Ovary (tissue), 10 donors: ENCODE measurements at places on chromosomes 3 and 15. TPM values are rescaled to one million over a fixed set of nuclear protein-coding genes. Genes with fewer than 3 reads are reported as not detected.

The STX19 gene
- not detected for total RNA-seq

DNA sequence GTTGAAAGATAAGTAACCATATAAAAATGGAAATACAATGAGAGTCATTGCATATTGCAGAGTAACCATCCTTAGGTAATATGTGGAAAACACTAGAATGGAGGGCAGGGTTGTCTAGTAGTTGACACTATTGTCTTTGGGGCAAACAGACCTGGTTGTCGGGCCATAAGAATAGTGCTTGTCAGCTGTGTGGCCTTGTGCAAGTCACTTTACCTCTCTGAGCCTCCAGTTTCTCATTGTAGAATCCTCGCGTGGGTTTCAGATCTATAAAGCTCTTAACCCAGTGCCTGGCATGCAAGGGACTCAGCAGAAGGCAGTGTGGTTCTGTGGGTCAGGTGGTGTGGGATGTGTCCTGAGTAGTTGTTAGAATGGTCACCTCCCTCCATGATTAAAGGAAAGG, 32.0 kb downstream of the MRPS25 start:
- no peak for DNase-seq

- no peak for DNase-seq
Observed at GRCh38 chr15:51096976-51097375, 2.3 kb upstream of the TNFAIP8L3 start.

DNA sequence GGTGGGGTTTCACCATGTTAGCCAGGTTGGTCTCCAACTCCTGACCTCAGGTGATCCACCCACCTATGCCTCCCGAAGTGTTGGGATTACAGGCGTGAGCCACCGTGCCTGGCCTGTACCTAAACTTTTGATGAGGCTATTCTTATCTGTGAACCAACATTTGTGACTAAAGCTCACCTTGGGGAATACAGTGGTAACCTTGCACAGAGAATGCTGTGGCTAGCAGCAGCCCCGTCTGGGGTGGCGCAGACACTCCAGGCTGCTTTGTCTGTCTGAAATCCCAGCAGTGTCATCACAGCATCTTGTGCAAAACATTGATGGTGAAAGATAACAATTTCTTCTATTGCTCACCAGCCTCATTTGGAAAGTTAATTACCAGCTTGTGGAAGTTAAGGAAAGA, 58.9 kb downstream of the CMTM8 start:
- DNase-seq = no peak

- no peak for DNase-seq
Observed at GRCh38 chr15:80308002-80308401, 56.0 kb upstream of the CTXND1 start.

GRCh38 chr3:16439848-16440708, 73.4 kb downstream of the RFTN1 start:
- DNase-seq = no peak

DNA sequence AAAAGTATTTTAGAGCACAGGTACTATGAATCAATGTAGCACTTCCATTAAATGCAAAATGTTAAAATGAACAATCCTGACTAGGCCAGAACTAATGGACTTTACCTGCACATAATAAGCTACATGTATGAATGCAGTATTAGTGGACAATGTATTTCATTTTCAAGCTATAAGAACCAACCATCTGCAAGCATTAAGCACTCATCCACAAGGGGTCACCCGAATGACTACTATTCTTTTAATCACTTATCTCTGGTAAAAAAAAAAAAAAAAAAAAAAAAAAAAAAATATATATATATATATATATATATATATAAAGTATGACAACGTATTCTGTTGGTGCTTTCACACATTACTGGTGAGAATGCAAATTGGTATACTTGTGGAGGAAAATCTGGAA, 7.2 kb downstream of the HERC1 start:
- DNase-seq = no peak

The LRRIQ4 gene
- total RNA-seq = not detected

- no peak for DNase-seq
Observed at GRCh38 chr15:78913012-78913411, 31.8 kb downstream of the CTSH start.

DNA sequence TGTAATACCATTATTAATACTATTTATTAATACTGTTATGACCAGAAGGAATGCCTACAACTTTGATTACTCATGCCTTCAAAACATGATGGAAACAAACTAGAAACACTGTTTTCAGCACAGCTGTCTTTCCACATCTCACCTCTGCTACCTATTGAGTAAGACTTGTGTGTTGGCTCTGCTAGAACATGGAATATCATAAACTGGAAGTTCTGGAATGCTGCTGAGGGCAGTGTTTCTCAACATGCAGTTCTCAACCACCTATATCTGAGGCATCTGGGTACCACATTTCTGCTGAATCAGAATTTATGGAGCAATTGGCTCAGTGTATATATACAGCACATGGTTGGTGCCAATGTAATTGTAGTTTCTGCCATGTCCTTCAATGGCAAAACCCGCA, 392.1 kb downstream of the TUSC7 start:
- no peak for DNase-seq

GRCh38 chr3:84074767-84075166, 884.0 kb upstream of the CADM2 start:
- no peak for DNase-seq

The RTP1 gene
- total RNA-seq = not detected

DNA sequence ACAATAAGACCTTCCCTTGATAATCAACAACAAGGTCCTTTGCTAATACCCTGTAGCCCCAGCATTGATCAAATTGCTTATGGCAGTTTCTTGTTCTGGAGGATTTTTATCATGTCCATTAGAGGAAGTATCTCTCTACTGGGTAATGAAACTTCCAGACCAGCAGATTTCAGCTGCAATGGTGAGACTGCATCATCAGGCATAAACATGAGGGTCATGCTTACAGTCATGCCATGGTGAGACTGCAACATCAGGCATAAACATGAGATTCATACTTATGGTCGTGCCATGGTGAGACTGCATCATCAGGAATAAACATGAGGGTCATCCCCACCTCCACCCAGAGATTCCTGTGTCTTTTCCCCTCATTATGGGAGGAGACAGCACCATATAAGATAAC, 129.0 kb upstream of the LIPC start:
- no peak for DNase-seq

GRCh38 chr3:177109688-177110330, 87.5 kb downstream of the TBL1XR1 start:
- no peak for DNase-seq

The ABI3BP gene
- total RNA-seq = 114 TPM

GRCh38 chr3:17808994-17809393, 66.6 kb upstream of the TBC1D5 start:
- DNase-seq = no peak

DNA sequence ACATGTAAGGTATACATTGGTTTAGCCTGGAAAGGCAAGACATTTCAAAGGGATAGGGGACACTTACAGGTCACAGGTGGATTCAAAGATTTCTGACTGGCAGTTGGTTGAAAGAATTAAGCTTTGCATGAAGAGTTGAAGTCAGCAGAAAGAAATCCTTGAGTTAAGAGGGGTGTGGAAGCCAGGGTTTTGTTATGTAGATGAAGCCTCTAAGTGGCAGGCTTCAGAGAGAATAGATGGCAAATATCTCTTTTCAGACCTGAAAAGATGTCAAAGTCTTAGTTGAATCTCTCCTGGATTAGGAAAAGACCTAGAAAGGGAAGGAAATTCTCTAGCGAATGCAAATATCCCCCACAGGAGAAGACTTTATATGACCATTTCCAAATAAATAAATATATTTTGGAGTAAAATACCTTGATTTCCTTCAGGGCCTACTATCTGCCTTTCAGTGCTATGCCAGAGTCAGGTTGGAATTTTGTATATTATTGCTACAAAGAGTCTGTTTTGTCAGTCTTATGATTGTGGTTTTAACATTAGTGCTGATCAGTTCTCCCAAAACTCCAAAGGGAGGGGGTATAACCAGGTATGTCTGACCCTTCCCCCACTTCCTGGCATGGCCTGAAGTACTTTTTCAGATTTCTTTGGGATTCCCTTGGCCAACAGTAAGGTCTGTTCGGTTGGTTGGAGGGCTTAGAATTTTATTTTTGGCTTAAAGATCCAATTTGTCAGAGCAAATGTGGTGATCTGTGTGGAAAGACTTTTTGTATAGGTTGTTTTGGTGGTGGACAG, 286.4 kb downstream of the LRTM1 start:
- no peak for DNase-seq

The HIGD2B gene
- not detected for total RNA-seq

GRCh38 chr3:62835554-62836236, 39.5 kb downstream of the CADPS start:
- no peak for DNase-seq

The GOLGA8T gene
- total RNA-seq = 0.55 TPM

The IMPG2 gene
- total RNA-seq = 0.12 TPM

DNA sequence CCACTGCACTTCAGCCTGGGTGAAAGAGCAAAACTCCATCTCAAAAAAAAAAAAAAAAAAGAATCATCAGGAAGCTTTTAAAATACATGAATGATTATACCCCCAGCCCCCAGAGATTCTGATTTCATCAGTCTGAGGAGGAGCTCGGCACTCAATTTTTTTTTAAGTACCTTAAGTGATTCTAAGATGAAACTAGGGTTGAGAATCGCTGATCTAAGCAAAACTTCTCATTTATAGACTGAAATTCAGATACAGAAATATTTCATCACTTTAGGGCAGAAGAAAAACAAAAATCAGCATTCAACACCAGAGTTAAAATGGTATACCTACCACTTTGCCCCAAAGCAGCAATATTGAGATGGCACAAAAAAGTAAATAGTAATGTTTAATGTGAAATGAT, 24.7 kb downstream of the CPA3 start:
- DNase-seq = no peak

The MORC1 gene
- 0.12 TPM for total RNA-seq

The CPLX3 gene
- total RNA-seq = not detected

DNA sequence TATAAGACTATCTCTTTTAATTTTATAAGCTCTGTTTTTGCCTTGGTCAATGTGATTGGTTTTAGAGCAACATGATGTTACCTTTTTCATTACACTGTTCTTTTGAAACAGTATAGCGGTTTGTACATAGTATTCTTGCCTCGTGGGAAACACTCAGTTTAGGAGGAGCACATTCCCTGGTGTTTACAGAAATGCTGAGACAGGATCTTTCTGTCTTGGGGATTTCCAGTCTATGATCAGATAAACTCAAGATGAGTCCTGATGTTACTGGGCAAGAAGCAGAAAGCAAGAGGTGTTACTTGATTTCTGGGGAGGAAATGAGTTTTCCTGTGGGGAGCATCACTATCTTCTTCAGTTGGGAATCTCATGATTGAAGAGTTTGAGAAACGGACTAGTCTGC, 2.5 kb downstream of the TMEM266 start:
- DNase-seq = no peak

DNA sequence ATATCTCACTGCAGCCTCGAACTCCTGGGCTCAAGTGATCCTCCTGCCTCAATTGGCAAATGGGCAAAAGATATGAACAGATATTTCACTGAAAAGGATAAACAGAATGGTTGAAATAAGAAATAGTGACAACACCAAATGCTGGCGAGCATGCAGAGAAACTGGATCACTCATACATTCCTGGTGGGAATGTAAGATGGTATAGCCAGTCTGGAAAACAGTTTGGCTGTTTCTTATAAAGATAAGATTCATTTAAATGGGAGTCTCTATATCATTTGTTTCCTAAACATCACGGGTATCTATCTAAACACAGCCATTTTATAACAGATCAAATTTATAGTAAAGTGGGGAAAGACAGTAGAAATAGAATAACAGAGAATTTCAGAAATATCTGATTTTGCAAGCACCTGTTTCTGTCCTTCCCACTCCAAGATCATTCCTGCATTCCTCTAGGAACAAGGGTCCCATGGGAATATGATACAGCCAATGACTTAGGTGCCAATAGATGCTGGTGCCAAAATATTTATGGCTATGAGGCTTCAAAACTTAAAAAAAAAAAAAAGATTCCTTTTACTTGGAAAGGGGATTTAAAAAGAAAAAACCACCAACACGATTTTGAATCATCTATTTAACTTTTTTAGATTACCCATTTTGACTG, 9.9 kb upstream of the TFDP2 start:
- DNase-seq = no peak

DNA sequence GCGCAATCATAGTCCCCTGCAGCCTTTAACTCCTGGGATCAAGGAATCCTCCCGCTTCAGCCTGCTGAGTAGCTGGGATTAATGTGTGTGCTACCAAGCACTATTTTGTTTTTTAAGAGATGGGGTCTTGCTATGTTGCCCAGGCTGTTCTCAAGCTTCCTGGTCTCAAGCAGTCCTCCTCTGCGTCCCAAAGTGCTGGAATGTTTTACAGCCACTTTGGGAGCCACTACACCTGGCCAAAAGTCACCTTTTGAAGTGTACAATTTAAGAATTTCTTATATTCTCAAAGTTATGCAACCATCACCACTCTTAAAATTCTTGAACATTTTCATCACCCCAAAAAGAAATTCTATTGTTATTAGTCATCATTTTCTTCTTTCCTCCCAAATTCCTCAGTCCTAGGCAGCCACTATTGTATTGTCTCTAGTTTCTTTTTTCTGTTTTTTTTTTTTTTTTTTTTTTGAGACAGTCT, 17.8 kb downstream of the CDV3 start:
- DNase-seq = no peak

- no peak for DNase-seq
Observed at GRCh38 chr3:25288413-25288812, 139.7 kb upstream of the RARB start.

- DNase-seq = no peak
Observed at GRCh38 chr15:41254560-41254959, 23.5 kb downstream of the CHP1 start.

DNA sequence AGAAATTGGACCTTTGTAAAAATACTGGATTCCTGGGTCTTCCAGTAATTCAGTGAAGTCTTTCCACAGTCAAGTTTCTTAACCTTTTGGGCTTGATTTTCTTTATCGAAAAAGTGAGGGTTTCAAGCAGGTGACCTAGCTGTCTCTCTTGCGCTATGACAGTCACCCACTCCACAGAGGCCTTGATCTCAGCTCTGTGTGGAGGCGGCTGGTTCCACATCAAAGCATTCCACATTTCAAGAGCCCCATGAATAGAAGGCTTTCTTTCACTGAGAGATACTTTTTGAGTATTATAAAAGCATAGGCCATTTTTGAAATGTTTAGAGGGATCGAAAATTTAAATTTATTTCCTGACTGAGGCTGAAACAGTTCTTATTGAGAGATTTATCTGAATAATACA, 43.9 kb downstream of the GABRA5 start:
- no peak for DNase-seq

DNA sequence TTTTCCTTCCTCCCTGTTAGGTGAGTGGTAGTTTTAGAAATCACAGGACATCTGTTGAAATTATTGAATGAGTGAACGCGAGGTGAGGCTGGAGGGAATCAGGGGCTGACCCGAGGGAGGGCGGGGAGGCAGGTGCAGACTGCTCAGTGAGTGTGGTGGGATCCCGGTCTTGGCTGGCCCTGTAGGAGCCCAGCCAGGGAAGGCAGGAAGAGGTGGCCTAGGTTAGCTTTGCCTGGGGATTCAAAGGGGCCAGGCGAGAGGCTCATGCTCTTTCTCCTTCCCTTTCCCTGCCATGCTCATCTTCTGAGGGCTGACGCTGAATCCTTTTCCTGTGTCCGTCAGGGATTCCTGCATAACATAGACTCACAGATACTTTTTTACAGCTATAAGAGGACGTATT, 15.1 kb downstream of the CACNA1D start:
- DNase-seq = no peak

The ASB14 gene
- 0.80 TPM for total RNA-seq

GRCh38 chr3:60585918-60586317, 665.3 kb downstream of the FHIT start:
- no peak for DNase-seq
